ENCODE measurements at places on chromosomes 3 and 15.

DNA sequence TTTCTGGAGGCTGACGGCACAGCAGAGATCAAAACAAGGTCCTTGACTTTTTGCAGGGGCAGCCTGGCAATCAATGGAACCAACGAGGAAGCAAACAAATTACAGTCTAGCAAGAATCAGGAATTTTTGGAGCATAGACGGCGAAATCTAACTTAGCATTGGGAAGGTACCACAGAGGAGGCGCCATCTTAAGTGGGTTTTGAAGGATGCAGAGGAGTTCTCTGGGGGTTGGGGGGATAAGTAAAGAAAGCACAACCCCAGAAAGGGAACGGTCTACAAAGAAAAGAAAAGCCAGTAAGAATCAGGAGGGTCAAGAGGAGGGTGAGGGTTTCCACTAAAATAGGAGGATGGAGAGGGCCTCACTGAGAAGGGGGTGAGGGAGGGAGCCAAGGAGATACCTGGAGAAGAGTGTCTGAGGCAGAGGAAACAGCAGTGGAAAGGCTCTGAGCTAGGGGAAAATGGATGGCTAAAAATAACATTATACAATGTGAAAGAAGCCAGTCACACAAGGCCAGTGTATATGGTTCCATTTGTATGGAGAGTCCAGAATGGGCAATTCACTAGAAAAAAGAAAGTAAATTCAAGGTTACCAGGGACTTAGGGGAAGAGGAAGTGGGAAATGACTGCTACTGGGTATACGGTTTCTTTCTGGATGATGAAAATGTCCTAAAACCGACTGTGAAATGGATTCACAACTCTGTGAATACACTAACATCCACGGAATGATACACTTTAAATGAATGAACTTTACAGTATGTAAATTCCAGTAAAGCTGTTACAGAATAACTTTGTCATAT, 25.2 kb upstream of the IQSEC1 start:
- DNase-seq: no peak

DNA sequence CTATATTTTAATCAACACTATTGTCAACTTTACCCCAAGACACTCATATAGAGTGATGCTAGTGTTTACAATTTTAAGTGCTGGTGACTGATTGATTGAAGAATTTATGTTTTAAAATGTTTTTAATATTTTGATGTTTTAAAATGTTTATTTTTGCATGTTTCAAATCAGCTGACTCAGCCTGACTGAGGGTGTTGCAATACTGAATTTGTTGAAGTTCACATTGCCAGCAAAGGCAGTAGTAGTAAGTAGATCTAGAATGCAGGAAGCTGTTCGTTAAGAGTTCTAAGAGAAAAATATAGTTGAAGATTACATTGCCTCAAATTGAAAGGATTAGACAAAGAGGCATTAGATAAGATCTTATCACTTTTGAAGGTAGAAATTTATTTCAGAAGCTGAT, 977.6 kb downstream of the IGSF11 start:
- DNase-seq: no peak

- DNase-seq: no peak
These were observed 231.5 kb downstream of the EFHB start for GRCh38 chr3:19702416-19703078.

DNA sequence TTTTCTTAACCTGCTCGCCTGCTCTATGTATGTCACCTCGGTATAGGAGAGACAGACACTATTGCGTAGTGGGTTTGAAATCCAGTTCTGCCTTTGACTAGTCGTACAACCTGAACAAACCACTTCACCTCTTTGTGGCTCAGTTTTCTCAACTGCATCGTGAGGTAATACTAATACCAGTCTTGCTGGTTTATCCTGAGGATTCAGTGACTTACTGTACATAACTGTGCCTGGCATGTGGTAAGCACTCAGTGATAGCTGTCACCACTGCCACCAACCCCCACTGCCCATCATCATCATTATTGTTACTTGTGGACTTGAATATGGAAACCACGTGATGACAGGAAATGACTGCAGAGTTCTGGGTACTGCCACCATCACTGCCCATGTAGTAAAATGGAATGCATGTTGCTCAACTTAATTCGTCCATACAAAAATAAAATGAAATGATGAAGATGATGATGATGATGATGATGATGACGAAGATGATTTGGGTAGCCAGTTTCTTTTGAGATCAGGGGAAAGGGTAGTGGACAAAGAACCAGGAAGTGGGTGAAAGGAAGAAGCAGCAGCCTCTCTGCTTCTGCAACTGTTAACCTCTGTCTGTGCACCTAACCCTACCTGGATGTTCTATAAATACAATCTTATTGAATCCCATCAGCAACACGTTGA, 228.1 kb downstream of the FEZF2 start:
- no peak for DNase-seq

DNA sequence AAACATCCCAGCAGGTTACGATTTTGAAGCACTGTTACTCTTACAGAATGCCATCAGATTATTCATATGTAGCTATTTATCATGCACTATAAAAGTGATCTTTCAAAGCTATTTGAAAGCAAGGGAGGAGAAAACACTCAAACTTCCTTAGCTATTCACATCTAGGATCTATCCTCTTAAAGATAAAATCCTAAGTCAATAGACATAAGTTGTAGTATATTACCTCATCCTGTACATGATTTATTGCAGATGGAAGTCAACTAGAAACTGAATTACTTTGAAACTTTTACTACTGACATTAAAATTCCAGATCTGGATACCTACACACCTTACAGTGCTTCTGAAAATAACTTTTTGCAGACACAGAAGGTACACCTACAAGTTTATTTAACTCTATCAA, 197.2 kb downstream of the MEIS2 start:
- no peak for DNase-seq

DNA sequence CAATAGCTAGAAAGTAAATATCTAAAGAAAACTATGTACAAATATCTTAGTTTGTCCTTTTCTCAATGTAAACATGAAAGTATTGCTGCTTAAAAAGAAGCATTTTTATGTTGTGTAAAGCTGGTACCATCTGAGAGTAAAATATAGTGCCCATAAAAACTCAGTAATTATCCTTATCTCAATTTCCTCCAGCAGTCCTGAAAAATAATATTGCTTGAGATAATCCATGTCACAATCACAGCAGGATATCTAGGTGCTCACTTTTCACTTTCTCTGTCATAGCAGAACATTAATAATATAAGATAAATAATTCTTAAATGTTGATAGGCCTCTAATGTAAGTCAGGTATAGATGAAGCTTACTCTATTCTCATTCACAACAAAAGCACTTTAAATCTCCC, 285.5 kb downstream of the ZBBX start:
- no peak for DNase-seq

DNA sequence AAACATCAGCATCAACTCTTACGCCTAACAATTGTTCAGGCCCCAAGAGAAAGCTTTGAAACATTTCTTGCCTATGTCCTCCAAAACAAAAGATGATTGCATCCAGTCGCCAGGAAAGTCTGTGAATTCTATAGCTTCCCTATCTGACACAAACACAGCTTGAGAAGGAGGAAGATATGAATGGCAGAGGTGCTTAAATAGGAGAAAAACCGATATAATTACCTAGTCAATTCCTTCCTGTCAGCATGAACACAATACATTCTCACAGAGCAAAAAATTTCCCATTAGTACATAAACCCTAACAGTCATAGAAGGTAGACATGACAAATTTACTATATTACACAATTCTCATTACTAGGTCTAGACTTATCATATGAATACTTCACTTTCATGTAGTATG, 326.5 kb downstream of the CGGBP1 start:
- no peak for DNase-seq

GRCh38 chr3:73683706-73684105, 59.0 kb upstream of the PDZRN3 start:
- no peak for DNase-seq

- DNase-seq: no peak
These were observed 607 bp upstream of the PPP1R14D start for GRCh38 chr15:40829115-40829514.

GRCh38 chr3:116417151-116417550, 28.1 kb downstream of the LSAMP start:
- DNase-seq: no peak
